ENCODE measurements at places on chromosomes 4 and X.

GRCh38 chr4:70752236-70752635 is 30.5 kb downstream of the RUFY3 start:
- no peak for DNase-seq

- DNase-seq: no peak
Measured at GRCh38 chr4:1200425-1201035, 28.1 kb upstream of the SPON2 start.

DNA sequence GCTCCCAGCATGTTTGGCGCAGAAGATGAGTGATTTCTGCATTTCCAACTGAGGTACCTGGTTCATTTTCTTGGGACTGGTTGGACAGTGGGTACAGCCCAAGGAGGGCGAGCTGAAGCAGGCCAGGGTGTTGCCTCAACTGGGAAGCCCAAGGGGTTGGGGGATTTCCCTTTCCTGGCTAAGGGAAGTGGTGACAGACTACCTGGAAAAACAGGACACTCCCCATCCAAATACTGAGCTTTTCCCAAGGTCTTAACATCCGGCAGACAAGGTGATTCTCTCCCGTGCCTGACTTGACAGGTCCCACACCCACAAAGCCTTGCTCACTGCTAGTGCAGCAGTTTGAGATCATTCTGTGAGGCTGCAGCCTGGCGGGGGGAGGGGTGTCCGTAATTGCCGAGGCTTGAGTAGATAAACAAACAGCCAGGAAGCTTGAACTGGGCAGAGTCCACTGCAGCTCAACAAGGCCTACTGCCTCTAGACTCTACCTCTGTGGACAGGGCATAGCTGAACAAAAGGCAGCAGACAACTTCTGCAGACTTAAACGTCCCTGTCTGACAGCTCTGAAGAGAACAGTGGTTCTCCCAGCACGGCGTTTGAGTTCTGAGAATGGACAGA is 307.7 kb upstream of the ARSJ start:
- no peak for DNase-seq

DNA sequence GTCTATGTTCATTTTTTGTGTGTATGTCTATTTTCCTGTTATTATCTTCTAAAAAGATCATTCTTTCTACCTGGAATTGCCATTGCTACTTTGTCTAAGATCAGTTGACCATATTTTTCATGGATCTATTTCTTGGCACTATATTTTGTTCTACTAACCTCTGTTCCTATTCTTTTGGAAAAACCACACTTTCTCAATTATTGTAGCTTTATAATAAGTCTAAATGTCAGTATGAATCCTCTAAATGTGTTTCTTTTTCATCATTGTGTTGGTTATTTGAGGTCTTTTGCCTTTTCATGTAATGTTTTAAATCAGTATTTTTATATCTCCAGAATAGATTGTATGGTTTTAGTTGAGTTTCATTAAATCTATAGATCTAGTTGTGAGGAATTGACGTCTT is 798.3 kb downstream of the FAT4 start:
- no peak for DNase-seq

DNA sequence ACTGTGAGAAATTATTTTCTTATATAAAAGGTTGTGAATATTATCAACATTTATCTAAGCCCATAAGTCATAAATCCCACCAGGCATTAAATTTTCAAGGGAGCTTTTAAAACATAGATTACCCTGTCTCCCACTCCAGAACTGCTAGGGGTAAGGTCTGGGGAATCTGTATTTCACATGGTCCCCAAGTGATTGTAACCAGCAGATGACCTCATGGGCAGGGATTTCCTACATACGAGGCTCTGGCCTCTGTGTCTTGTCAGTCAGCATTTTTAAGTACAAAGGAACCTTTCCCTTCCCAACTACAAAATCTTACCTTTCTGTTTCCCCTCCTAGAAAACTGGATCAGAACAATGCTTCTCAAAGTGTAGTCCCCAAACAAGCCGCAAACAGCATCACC is 188.6 kb downstream of the TSPAN5 start:
- no peak for DNase-seq

DNA sequence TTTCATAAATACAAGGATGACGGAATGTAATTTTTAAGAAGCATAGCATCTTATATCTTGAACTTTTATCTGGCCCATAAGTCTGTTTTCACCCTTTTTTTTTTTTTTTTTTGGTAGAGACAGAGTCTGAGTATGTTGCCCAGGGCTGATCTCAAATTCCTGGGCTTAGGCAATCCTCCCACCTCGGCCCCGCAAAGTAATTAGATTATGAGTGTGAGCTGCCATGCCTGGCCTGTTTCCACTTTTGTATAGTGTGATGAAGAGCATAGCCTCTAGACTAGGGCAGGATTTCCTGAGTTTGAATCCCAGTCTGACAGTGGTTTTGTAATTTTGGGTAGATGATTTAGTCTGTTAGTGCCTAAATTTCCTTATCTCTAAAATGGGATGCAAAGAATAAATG is 11.0 kb downstream of the STIM2 start:
- DNase-seq: no peak

GRCh38 chr4:4496592-4497372 is 45.1 kb downstream of the STX18 start:
- DNase-seq: no peak

DNA sequence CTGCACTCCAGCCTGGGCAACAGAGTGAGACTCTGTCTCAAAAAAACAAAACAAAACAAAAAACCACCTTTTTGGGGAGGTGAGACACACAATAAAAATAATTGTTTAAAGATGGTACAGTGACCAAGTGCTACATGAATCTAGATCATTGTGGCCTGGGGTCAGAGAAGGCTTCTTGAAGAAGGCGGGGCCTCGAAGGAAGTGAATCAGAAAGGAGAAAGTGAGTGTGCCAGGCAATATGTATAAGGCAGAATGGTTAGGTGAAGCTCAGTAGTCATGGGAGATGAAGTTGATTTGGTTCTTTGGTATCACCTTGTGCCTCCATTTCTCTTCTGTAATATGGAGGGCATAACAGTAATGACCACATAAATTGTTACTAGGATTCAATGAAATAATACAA is 58.9 kb downstream of the DOCK11 start:
- no peak for DNase-seq

DNA sequence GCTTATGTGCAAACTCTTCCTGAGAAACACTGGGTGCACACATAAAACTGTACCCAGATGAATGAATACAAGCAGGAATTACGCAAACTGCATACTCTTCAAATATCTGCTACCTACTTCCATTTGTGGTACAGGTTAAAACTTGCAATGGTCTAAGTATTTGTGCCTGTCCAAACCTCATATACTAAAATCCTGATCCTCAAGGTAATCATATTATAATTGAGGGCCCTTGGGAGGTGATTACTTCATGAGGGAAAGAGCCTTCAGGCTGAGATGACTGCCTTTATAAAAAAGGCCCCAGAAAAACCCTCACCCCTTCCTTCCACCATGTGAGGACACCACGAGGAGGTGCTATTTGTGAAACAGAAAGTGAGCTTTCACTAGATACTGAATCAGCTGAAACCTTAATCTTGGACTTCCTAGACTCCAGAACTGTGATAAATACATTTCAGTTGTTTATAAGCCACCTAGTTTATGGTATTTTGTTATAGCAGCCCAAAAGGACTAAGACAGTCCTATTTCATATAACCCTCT is 1977.2 kb downstream of the PCDH7 start:
- no peak for DNase-seq

- DNase-seq: no peak
Measured at GRCh38 chr4:138788857-138789256, 226.7 kb upstream of the NOCT start.

- DNase-seq: no peak
Measured at GRCh38 chr4:54050214-54050904, 14.0 kb downstream of the CHIC2 start.

- no peak for DNase-seq
Measured at GRCh38 chrX:133511041-133511440, 95.8 kb upstream of the GPC4 start.

DNA sequence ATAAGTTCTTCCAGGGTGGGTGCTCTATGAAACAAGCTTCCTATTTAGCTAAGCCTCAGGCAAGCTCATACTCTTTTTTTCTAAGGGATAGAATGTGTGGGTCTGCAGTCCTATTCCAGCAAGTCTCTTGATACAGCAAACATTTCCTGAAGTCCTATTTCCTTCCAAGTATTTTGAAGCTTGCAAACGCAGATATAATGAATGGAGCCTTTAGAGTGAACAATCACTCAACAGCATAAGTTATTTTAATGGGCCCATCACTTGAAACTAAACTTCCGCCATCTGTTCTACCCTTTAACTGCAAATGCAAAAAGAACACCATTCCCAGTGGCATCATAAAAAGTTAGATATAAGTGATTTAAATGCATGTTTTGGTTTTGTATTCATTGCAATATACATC is 108.3 kb upstream of the TAPT1 start:
- DNase-seq: no peak

- DNase-seq: no peak
Measured at GRCh38 chrX:138908577-138908976, 197.1 kb upstream of the FGF13 start.

DNA sequence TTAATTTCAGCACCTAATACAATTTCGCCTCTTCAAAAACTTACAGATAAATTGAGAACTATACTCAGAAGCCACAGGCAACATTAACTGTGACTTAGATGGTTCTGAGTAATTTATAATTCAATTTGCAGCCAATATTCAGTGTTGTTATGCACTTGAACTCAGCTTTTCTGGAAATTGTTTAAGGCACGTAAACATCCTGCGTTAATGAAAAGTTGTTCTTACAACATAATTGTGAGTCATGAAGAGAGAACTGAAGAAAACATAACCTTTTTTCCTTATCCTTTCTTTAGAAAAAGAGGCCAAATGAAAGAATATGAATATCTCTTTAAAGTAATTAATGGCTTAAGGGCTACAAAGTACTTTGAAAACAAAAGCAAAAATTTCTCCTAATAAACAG is 16.6 kb upstream of the H2AZ1 start:
- DNase-seq: no peak

GRCh38 chrX:68650491-68650890 is 3.0 kb downstream of the STARD8 start:
- DNase-seq: no peak

DNA sequence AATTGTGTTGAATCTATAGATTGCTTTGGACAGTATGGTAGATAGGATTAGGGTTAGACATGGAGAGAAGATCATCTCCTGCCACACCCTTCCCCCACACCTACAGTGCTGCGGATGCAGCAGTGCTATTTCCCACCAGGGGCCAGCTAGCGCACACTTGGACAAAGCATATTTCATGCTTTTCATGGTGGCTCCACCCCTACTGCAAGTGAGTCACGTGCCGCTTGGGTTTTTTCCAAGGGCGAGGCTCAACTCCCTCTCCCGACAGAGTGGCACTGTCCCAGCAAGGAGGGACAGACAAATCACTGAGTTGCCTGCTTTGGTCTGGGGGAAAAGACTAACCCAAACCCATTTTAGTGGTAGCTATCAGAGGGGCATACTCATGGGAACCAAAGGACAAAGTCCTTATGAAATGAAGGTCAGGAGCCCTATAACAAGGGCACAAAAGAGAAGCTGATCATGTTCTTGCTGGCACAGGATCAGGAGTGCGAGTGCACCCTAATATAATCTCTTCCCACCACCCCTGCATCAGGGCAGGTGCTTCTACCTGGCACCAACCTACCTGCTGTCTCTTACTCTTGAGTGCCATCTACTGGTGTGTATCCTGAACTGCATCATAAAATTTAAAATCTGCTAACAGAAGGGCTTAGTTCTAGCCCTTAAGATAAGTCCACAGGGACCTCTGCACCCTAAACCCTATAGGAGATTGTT is 55.1 kb upstream of the PGAM4 start:
- peak; percentile 15 for DNase-seq

GRCh38 chrX:22665818-22666217 is 333.9 kb upstream of the DDX53 start:
- no peak for DNase-seq

DNA sequence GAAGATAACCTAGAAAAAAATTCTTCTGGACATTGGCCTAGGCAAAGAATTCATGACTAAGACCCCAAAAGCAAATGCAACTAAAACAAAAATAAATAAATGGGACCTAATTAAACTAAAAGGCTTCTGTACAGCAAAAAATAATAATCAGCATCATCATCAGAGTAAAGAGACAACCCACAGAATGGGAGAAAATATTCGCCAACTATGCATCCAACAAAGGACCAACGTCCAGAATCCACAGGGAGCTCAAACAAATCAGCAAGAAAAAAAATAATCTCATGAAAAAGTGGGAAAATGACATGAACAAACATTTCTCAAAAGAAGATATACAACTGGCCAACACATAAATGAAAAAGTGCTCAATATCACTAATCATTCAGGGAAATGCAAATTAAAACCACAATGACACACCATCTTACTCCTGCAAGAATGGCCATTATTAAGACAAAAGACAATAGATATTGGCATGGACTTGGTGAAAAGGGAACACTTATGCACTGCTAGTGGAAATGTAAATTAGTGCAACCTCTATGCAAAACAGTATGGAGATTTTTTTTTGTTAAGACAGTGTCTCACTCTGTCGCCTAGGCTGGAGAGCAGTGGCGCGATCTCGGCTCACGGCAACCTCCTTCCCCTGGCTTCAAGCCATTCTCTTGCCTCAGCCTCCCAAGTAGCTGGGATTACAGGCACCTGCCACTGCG is 29.9 kb downstream of the ELF2 start:
- DNase-seq: no peak

GRCh38 chr4:82432596-82432995 is 2.2 kb downstream of the ENOPH1 start:
- no peak for DNase-seq

DNA sequence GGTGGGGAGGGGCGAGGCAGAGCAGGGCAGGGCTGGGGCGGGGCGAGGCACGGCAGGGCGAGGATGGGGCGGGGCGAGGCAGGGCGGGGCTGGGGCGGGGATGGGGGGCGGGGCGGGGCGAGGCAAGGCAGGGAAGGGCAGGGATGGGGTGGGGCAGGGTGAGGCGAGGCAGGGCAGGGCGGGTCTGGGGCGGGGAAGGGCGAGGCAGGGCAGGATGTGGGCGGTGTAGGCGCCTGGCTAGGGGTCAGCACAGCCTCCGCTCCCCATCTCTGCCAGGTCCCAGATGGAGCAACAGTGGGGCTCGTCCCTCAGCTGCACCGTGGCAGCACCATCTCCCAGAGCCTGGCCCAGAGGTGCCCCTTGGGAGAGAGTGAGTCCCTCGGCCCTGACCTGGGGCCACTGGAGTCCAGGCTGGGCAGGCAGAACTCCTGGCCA is 4.2 kb upstream of the SRPK3 start:
- DNase-seq: no peak

DNA sequence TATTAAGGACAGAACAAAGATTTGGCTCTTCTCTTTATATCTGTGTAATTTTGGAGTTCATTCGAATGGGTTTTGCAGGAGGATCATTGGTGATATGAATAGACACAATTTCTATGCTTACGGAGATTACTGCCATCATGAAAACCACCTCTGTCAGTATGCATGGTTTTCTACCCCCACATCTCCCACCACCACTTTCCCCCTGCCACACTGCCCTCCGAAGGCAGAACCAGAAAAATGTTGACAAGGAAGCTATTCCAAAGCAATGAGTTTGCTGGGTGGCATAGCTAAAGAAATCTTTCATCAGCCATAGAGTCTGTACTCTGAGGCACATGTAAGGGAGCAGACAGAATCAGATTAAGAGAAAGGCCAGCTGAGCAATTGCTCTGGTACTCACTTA is 567.3 kb upstream of the ACTRT1 start:
- DNase-seq: no peak

GRCh38 chrX:144946666-144947065 is 300.6 kb upstream of the SPANXN1 start:
- no peak for DNase-seq

GRCh38 chr4:160019936-160020335 is 917.1 kb downstream of the RAPGEF2 start:
- no peak for DNase-seq

Measured in iPS DF 19.7 (cell line).